ENCODE measurements at places on chromosomes 11 and 22.

DNA sequence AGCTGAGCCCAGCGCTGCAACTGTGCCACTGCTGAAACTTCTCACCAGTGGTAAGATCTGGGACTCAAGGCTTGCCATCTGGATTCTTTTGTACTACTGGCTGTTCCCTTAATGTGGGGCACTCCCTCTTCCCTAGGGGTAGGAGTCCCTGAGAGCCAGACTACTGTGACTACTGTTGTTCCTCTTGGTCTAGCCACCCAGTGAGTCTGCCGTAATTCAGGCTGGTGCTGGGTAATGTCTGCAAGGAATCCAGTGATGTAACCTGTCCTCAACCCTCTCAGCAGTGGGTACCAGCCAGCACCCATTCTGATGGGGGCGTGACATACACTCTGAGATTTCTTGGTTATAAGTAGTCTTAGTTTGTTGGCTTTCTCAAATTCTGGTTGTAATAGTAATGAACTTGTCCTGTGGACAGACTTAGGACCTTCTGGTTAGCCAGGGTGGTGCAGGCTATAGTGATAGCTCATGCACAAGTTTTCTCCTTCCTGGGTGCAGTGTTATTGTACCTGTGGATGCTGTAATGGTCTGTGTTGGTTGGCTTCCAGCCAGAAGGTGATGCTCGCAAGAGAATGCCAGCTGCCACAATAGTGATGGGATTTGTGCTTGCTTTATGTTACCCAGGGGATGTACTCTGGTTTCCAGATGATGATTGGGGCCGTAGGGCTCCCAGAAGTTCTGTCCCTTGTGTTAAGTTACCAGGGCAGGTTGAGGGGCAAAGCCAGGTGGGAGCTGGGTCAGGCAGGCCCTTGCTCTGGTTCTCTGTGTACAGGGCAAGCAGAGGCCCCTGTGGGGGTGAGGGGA lies 65.5 kb downstream of the ARHGAP42 start:
- DNase-seq = no peak

GRCh38 chr11:109644152-109644551 lies 222.2 kb downstream of the C11orf87 start:
- DNase-seq = no peak

GRCh38 chr11:127274328-127274676 lies 273.7 kb upstream of the KIRREL3 start:
- no peak for DNase-seq

DNA sequence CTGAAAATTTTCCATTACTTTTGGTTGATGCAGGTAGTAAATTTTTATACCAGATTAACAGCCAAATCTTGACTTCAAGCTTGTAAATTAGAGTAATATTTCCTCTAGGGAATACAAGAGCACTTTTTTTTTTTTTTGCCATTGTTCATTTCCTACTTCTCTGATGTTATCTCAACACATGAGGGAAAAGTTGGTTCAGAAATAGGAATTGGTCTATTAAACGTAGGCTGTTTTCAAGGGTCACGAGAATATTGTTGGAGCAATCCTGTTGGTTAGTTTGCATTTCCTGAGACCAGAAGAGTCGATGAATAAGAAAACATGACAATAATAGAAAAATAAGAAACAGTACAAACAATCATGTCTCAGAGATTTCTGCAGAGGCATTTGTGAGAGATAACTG lies 453.9 kb upstream of the CCDC179 start:
- no peak for DNase-seq

DNA sequence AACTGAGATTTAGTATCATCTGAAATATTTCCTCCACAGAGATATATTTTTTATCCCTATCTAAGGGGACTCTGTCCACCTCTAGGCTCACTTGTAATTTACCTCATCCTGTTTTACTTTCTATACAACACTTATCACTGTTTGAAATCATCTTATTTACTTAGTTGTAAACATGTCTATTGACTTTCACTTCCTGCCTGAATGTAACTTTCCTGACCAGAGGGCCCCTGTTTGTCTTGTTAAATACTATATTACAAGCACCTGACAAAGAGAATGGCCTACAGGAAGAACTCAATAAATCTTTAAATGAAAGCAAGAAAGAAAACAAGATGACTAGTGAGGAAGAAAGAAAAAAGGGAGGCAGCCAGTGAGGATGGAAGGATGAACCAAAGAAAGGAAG lies 1727.5 kb downstream of the LRRC4C start:
- DNase-seq = no peak

GRCh38 chr11:75796091-75796435 lies 18.9 kb upstream of the UVRAG start:
- DNase-seq = no peak

GRCh38 chr11:16986434-16987204 lies 27.6 kb downstream of the PLEKHA7 start:
- peak; percentile 5 for DNase-seq

GRCh38 chr22:20422271-20423007 lies 15.2 kb downstream of the SCARF2 start:
- no peak for DNase-seq

DNA sequence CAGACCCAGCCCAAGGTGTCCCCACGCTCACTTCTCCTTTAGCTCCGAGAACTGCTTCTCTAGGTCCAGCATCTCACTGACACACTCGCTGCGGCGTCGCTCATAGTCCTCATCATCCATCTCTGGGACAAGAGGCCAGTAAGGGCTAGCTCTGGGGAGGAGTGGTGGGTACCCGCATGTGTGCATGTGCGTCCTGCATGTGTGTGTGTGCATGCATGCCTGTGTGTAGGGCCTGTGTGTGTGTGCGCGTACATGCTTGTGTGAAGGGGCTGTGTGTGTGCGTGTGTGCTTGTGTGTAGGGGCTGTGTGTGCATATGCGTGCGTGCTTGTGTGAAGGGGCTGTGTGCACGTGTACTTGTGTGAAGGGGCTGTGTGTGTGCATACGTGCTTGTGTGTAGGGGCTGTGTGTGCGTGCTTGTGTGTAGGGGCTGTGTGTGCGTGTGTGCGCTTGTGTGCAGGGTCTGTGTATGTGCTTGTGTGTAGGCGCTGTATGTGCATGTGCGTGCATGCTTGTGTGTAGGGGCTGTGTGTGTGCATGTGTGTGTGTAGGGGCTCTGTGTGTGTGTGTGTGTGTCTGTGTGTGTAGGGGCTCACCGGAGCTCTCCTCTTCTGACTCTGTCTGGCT lies 3.3 kb downstream of the BRMS1 start:
- no peak for DNase-seq

DNA sequence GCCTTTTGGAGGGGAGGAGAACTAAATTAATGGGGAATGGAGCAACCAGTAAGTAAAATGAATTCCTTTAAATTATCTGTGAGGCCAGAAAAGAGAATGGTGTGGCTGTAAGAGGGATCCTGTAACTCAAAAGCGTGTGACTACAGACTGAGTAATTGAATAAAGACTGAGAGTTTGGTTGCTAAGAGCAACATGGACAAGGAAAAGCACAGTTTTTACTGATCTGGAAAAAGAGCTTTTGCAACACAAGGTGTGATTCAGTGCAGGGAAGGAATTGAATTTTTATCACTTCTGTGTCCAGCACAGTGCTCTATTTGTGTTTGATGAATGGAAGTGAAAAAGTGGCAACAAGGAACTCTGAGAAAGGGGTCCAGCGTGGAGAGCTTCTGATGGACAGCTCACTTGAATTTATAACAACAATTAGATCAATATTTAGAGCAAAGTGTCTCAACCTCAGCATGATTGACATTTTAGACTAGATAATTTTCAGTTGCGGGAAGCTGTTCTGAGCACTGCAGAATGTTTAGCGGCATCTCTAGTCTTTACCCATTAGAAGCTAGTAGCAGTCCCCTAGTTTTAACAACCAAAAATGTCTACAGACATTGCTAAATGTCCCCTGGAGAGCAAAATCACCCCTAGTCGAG lies 202.8 kb upstream of the BDNF start:
- no peak for DNase-seq

GRCh38 chr11:106305458-106305857 lies 228.0 kb downstream of the AASDHPPT start:
- DNase-seq = no peak

DNA sequence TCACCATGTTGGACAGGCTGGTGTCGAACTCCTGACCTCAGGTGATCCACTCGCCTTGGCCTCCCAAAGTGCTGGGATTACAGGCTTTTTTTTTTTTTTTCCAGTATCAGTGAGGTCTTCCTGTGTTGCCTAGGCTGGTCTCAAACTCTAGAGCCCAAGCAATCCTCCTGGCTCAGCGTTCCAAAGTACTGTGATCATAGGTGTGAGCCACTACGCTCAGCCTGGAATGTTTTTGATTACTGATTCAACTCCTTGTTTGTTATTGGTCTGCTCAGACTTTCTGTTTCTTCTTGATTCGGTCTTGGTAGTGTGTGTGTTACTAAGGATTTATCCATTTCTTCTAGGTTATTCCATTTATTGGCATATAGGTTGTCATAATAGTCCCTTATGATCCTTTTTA lies 31.3 kb downstream of the NAGA start:
- no peak for DNase-seq

DNA sequence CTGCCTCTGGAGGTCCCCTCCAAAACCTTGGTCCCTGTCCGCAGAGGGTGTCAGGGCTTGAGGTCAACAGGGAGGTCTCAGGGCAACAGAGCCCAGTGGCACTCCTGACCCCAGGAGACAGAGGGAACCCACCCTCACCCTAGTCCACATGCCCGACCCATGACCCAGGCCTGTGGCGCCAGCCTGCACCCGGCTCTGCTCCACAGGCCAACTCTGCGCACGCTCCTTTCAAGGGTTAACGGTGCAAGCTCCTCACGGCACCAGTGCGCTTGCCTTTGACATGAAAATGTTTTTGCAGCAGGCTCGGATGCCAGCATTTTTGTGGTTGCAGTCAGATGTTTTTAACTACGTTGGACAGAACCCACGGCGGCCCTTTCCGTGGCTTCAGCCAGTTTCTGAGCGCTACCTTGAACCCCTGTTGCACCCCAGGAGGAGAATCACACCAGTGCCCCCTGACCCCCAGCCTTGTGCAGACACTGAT lies 68.6 kb downstream of the CDKN1C start:
- DNase-seq = no peak

DNA sequence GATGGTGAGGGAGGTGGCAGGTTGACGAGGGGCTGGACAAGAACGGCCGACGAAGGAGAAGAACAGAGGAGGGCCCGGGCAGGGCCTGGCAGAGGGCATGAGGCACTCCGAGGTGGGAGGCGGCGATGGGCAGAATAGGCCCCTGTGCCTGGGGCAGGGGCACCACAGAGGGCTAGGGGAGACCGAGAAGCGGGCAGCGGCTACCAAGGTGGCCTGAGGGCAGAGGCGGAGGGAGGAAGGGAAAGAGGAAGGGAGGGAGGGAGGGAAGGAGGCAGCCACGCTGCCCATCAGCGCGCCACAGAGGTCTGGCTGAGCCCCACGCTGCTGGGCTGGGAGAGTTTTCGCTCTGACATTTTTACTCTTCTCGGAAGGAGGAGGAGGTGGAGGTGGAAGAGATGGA lies 11.3 kb downstream of the LSP1 start:
- DNase-seq = no peak

DNA sequence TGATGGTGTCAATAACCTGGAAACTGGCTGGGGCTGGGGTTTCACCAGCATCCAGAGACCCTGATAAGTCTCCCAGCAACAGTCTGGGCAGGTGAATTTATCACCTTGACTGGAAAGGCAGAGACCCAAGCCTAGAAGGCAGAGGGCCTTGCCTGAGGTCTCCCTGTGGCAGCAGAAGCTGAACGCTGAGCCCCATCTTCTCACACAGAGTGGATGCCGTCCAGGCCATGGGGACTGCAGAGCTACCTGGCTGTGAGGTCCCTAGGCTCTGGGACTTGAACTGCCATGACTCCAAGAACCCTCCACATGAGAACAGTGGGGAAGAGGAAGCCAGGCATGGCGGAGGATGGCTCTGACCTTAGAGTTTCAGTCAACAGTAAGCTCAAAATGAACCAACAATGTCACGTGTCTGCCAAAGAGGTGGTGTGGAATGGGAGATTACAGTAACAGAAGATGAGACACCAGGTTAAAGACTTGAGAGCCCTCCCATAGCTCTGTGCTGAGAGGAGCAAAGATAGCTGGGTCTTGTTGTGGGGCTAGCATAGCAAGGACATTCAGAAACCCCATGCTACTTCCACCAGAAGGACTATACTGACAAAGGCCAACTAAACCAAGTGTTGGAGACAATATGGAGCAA lies 79.1 kb upstream of the LINC01488 start:
- no peak for DNase-seq

GRCh38 chr22:48045369-48045768 lies 1282.9 kb downstream of the TBC1D22A start:
- DNase-seq = peak; percentile 76
